ENCODE measurements at places on chromosomes 3 and 15.

- DNase-seq, result no peak
Measured at GRCh38 chr3:150005243-150006112, 34.8 kb upstream of the PFN2 start.

DNA sequence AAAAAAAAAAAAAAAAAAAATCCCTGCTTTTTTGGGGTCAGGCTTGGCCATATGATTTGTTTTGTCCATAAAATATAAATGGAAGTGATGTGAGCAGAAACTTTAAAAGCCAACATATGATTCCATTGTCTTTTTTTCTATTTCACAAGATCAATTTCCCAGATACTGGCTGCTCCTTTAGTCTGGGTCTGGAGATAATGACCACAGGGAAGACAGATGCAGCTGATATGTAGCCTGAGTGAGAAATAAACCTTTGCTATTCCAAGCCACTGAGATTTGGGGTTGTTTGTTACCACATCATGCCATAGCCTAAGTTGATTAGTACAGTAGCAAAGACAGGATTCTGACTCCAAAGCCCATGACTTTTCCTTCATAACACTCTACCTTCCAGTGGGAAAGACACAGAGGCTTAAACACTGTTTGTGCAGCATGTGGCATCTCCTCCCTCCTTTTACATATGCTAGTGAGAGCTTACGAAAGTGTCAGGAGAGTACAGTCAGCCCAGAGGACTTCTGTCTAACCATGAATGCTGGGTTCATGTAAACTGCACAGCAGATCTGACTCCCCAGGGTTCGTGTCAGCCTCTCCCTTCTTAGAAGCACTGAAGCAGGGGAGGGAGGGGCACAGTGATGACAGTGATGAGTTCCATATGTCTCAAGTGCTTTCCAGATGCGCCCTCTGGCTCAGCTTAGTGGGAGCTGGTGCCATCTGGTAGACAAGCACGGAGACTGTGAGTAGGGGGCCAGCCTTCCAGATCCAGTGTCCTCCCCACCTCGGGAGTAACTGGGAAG lies 36.7 kb upstream of the SLC7A14 start:
- DNase-seq, result no peak

- DNase-seq, result no peak
Measured at GRCh38 chr3:23663246-23663645, 142.5 kb upstream of the UBE2E1 start.

DNA sequence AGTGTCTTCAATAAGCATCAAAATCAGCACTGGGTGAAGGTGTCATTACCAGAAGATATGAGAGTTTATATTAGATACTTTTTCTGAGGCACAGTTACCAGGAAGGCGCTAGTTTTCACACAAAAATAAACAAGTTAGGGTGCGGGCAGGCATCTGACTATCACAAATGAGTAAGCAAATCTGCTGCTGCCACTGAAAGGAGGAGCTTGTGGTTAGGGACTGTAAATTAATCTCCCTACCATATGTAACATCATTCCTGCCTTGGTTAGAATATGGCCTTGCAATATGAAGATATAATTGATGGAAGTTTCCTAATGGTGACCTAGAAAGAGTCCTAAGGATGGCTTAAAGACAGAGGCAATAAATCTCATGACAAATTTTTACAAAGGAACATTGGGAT lies 19.5 kb upstream of the EID1 start:
- no peak for DNase-seq

DNA sequence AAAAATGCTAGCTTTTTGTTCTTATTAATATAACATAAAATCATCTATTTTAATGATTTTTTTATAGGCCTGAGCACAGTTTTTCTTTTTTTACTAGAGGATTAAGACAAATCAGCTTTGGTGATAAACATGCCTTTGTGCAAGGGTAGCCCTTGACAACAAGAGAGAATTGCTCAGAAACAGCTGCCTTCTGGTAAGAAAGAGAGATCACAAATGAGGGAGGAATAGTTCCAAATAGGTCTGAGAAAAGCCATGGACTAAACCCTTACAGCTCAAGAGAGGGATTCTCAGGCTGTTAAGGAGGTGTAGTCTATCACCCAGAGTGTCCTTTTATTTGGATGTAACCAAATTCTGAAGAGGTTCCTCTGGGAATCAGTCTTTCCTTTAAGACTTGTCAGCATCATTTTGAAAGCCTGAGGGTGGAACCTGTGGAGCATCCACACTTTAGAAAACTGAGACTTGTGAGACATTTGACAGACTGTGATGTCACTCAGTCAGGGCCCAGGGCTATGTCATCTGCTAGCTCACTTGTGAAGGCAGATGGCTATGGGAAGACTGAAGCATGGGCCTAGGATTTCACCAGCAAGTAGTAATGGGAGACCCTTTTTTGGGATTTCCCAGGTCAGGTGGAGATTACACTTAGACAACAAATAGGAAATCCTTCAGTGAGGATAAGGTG lies 102.9 kb upstream of the KCNAB1 start:
- DNase-seq, result no peak

GRCh38 chr3:47578119-47578632 lies 489 bp downstream of the CSPG5 start:
- no peak for DNase-seq

GRCh38 chr3:82229397-82229796 lies 468.0 kb upstream of the GBE1 start:
- no peak for DNase-seq

- no peak for DNase-seq
Measured at GRCh38 chr3:154979331-154979730, 100.8 kb upstream of the MME start.

DNA sequence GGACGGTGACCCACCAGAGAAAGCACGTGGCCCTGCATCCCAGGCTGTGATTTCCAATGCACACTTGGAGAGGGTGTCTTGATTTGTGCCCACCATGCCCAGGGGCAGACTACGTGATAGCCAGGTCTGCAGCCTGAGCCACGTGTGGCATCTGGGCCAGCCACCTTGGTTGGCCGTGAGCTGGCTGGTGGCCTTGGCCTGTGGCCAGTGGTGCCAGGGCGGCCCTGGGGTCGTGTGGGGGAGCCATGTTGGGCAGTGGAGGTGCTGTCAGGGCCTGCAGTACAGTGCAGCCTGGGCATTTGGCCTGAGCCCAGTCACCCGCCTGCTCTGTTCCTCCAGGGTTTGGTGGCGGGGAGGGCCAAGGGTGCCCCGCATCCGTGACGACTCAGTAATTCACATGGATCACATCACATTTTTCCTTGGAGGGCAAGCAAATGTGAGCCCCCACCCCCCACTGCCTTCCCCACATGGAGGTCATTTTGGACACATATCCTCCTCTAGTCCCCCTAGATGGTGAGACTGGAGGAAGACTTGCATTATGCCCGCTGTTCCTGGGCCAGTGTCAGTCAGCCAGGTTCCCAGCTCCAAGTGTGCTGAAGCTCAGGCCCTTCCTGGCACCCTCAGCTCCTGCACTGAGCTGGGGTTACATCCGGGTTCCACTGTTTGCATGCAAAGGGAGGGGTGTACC lies 201.4 kb downstream of the UBE3A start:
- DNase-seq, result no peak

GRCh38 chr3:193872265-193872753 lies 263.6 kb upstream of the HES1 start:
- no peak for DNase-seq

DNA sequence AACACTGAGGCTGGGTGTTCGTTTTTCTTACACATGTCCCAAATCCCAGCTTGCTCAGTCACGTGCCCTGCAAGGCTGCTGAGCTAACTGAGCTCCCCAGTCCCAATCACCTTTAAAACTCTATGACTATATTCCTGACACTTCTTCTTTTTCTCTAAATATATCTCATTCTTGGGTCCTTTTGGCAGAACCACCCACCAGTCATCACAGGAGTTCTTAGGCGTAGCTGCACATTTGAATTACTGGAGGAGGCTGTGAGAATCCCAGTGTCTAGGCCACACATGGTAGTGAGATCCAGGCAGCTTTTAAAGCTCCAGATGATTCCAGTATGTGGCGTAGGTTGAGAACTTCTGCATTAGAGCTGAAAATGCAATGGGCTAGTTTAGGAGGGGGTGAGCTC lies 66.3 kb downstream of the ST8SIA2 start:
- no peak for DNase-seq

DNA sequence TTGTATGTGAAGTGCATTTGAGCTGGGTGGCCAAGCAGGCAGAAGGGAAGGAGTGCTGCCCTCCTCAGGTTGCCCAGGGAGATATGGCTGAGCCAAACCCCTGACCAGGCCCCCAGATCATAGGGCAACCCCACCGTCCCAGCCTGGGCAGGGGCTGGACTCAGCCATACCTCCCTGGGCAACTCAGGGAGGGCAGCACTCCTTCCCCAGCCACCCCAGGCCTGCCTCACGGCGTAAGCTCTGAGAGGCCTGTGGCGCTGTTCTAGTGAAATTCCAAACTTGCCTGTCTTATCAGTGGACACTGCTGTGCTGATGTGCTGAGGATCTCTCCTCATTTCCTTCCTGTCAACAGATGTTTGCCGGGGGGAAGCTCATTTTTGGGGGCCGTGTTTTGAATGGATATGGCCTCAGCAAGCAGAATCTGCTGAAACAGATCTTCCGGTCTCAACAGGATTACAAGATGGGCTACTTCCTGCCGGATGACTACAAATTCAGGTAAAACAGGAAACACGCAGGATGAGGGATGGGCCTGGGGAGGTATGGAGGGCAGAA lies 57.6 kb upstream of the FGD5 start:
- DNase-seq, result no peak

- DNase-seq, result peak; percentile 52
Measured at GRCh38 chr3:71703797-71704196, 21.4 kb downstream of the EIF4E3 start.

GRCh38 chr3:171225708-171226107 lies 199.2 kb upstream of the SLC2A2 start:
- DNase-seq, result no peak

- no peak for DNase-seq
Measured at GRCh38 chr3:46646700-46647099, 34.4 kb downstream of the FAM240A start.

- DNase-seq, result no peak
Measured at GRCh38 chr3:153615863-153616262, 453.8 kb downstream of the RAP2B start.

GRCh38 chr3:2360815-2361214 lies 262.1 kb downstream of the CNTN4 start:
- no peak for DNase-seq

DNA sequence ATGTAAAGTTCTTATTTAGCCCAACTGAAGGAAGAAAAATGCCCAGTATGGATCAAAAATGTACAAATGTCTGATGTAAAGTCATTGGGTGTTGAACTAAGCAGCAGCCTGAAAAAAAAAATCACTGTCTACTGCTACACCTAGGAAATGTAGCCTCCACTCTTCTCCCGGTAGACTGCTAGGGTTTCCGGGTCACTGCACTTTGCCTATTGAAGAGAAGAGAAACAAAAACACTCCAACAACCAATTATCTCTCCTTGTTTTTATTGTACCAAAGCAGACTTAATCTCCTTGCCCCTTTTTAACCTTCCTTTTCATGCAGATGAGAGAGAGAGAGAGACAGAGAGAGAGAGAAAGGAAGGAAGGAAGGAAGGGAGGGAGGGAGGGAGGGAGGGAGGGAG lies 140.2 kb upstream of the SETMAR start:
- DNase-seq, result no peak

- DNase-seq, result no peak
Measured at GRCh38 chr3:120743556-120744195, 1.1 kb downstream of the GTF2E1 start.

- DNase-seq, result no peak
Measured at GRCh38 chr15:87212041-87212440, 1044.5 kb downstream of the NTRK3 start.

DNA sequence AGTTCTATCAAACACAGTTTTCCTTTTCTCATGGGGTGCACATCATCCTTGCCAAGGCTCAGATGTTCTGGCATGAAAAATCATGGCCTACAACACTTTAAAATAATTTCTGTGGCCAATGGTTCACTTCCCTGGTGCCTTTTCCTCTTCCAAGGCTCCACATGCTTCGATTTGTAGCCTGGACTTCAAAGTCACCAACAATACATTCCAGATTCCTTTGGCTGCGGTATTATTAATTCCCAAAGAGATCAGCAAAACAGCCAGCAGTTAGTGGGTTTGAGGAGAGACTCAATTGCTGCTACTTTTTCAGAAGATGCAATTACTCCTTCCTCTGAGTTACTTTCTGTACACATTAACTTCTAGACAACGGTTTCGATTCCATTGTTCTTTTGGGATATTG lies 80.3 kb upstream of the CCDC80 start:
- DNase-seq, result no peak

- DNase-seq, result no peak
Measured at GRCh38 chr3:143252931-143253330, 133.4 kb downstream of the CHST2 start.

GRCh38 chr3:128307029-128307633 lies 153.8 kb downstream of the EEFSEC start:
- no peak for DNase-seq

DNA sequence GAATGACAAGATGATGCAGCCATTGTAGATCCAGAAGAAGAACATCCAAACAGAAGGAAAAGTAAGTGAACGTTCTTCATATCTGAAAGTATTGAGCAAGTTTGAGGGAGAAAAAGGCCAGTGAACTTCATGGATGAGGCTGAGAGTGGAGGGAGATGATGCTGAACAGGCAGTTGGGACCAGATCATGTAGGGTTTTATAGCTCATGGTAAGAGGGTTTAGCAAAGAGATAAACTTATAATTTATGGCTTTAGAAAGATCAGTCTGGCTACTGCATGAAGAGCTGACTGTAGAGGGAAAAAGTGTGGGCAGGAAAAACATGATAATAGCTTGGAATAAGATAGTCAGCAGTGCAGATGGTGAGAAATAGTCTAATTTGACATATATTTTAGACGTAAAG lies 192.6 kb upstream of the LPP start:
- no peak for DNase-seq

GRCh38 chr3:171115667-171116066 lies 89.1 kb upstream of the SLC2A2 start:
- DNase-seq, result no peak

- no peak for DNase-seq
Measured at GRCh38 chr3:112038863-112039262, 4.3 kb downstream of the TMPRSS7 start.

DNA sequence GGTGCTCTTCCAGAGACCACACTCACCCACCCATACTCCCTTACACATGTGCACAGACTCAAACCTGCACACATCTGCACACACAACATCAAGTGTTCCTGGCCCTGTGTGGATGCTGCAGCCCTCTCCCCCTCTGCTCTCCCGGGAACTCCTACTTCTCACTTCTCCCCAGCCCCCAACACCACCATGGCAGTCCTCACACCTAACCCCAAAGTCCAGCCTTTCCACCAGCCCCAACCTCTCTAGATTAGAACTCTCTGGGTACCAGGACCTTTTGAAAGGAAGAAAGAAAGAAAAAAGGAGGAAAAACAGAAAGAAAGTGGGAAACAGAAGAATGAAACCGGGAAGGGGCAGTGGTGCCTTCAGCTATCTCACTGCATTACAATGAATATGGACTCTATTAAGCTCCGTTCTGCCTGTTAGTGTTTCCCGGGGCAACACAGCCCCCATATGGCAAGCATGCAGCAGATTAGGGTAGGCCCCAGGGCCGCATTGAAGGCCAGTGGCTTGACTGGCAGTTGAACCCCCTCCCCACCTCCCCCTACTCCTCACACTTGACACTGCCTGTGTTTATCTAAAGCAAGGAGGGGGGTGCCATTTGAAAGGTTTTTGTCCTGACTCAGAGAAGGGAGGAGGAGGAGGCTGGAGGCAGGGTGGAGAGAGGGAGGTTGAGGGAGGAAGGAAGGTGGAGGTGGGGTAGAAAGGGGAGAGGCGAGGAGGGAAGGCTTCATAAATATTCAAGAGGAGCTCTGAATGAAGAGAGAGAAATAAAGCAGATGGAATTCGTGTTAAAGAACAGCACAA lies 30.1 kb downstream of the BOC start:
- no peak for DNase-seq

- no peak for DNase-seq
Measured at GRCh38 chr15:77312523-77312922, 107.4 kb downstream of the PEAK1 start.

- no peak for DNase-seq
Measured at GRCh38 chr3:170511371-170511770, 74.5 kb downstream of the SLC7A14 start.
